ENCODE measurements at places on chromosomes 4 and X. TPM values are rescaled to one million over a fixed set of nuclear protein-coding genes. Genes with fewer than 3 reads are reported as not detected.

DNA sequence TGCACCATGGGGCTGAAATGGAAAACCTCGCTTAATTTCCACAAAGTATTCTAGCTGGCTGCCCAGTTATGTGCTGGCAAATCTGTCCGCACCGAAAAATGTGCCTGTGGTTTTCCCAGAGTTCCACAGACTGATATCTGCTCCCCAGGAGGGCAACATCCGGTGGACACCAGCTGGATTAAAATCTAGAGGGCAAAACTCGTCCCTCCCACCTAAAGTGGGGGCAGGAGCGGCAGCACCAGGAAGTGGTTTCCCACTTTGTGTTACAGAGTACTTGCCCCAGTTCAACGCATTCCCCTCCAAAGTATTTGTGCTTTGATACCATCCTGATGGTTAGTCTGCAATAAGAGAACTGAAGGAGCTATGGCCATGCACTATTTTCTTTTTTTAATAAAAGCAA, 187.6 kb downstream of the TSPAN5 start:
- DNase-seq: no peak

- DNase-seq: peak; percentile 60
These were observed 17.2 kb downstream of the EDNRA start for GRCh38 chr4:147498031-147498660.

GRCh38 chr4:173182403-173182802, 13.8 kb downstream of the GALNT7 start:
- DNase-seq: peak; percentile 82

DNA sequence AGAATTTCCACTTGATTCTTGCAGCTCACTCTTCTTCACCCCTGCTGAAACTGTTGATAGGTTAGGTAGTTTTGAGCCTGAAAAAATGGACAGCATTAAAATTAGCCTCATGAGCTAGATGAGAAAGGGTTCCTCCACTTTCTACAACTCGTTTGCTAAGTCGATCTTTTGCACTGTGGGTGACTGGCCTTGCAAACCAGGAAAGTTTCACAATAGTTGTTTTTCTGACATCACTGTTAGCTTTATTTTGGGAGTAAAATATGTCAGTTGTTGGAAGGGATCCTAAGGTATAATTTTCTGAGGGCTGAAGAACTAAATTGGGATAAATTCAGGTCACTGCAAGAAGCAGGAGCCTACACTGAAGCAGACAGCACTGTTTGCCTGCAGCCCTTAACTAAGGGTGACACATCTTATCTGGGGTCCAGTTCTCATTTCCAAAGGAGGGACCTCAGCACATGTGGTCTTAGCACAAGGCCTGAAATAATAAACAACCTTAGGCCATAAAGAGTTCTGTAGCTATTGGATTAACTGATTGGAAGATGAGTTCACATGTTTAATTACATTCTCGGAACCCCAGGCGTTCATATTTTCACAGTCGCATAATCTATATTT, 29.1 kb downstream of the ANAPC4 start:
- no peak for DNase-seq

Gene PDK3
- total RNA-seq: 24.4 TPM

Gene DSPP
- not detected for total RNA-seq

GRCh38 chr4:2066571-2067445, 7.7 kb downstream of the NAT8L start:
- DNase-seq: no peak

Gene TXK
- 0.92 TPM for total RNA-seq

GRCh38 chr4:110953898-110954297, 331.0 kb upstream of the PITX2 start:
- no peak for DNase-seq

GRCh38 chr4:150818661-150819060, 196.4 kb downstream of the LRBA start:
- DNase-seq: peak; percentile 53

GRCh38 chrX:69109706-69110105, 55.5 kb downstream of the PJA1 start:
- peak; percentile 93 for DNase-seq

Gene NPY5R
- not detected for total RNA-seq

DNA sequence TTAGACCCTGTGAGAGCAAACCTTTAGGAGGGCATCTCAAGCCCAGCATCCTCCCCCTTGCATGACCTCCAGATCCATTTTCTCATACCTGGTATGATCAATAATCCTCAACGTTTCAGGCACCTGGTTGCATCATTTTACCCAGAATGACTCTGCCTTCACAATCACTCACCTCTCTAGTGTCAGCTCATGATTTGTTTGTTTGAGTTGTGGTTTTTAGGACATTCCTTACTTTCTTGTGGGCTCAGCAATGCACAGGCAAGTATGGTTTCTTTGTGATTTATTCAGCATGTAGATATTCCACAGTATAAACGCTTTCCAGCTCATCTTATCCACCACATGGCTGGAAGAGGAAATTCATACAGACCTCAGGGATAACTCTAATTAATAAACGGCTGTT, 93.6 kb upstream of the CPEB2 start:
- DNase-seq: peak; percentile 75

- no peak for DNase-seq
These were observed 276.6 kb downstream of the CCSER1 start for GRCh38 chr4:90403781-90404180.

Gene SSR4
- 232 TPM for total RNA-seq

- no peak for DNase-seq
These were observed 75.2 kb downstream of the LUZP4 start for GRCh38 chrX:115364670-115365069.

GRCh38 chr4:184122631-184123408, 94.9 kb downstream of the ENPP6 start:
- DNase-seq: no peak

GRCh38 chr4:6963139-6963611, 53.5 kb downstream of the TBC1D14 start:
- no peak for DNase-seq

DNA sequence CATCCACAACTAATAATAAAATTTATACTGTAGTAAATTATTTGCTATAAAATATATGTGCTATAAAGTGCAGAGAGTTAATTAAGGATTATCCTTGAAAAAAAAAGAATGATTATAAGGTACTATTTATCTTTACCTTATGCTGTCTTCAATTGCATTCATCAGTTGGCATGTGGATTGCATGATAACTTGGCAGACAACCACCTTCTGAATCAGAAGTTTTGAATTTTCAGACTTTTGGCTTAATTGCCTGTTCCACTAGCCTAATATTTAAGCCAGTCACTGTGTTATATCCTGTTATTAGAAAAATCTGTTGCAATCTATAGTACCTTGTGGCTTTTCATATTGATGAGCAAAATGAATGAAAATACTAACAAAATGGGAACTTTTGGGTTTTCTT, 1040.3 kb upstream of the PCDH10 start:
- peak; percentile 38 for DNase-seq

- DNase-seq: peak; percentile 96
These were observed at the start of gene ASMTL for GRCh38 chrX:1452516-1453394. Gene ASMTL (minus strand): TSS chrX:1452909. CDS start chrX:1452840, 69 bp downstream.

Gene ADH4
- total RNA-seq: not detected

- no peak for DNase-seq
These were observed 570.1 kb upstream of the ACTRT1 start for GRCh38 chrX:128622296-128622695.

Gene PNCK
- total RNA-seq: 1.0 TPM

DNA sequence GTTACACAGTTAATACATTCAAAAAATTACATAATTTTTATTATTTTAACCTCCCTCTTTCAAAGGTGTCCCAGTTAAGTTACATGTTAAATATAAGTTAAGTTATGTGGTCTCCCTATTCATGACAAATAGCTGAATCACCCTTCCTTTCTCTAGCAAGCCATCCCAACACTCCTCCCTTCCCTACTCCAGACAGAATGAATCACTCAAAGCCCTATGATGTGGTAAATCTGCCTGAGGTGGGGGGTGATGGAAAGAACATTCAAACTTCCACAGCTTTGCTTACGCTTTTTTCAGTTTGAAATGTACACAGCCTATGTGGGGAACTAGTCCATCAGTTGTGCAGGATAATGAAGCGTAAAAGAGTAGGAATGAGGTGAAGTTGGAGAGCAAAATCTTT, 90.2 kb downstream of the CXCL13 start:
- peak; percentile 91 for DNase-seq

Gene NONO
- total RNA-seq: 631 TPM

DNA sequence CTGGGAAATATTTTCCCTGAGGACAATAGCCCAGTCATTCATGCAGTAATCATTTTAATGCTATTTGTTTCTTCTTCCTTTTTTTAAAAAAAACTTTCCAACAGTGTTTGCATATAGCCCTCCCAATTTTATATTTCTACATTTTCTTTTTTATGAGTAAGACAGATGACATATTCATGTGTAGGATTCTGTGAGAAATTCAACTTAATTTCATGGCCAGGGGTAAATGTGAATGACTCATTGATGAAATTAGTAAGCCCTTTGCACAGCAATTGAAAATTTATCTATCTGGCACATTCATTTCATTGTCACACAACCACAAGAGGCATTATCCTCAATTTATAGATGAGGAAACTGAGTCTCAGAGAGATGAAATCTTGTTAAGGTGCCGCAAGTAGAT, 13.7 kb upstream of the SMIM20 start:
- DNase-seq: peak; percentile 43

Gene COL4A6
- total RNA-seq: 3.5 TPM

Data from PC-3 (cell line).